ENCODE measurements at places on chromosomes 4 and X.

GRCh38 chr4:26431461-26432180 is 58.7 kb downstream of the CCKAR start:
- no peak for DNase-seq

GRCh38 chr4:157075811-157076577 is at the start of gene GLRB:
TSS of gene GLRB (plus strand) at chr4:157076150. CDS start at chr4:157078025, 1,875 bp downstream.
- DNase-seq: peak; percentile 38

- no peak for DNase-seq
Observed at GRCh38 chrX:29940750-29941149, 274.6 kb upstream of the MAGEB2 start.

DNA sequence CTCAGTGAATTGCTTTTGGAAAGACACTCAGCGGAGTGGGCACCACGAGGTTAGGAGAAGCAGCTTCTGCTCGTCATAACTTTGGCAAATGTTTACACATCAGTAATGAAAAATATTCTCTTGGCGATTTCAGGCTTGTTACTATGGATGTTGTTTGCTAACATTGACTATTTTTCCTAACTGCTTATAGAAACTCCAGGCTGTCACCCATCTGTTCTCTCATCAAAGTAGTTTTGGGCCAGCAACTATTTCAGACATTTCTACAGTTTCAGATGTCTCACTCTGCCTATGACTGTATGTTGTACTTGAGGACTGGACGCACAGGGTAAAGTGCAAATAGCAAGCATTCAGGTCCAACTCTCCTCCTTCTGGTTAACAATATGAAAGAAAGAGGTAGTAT is 346.7 kb downstream of the TRIML1 start:
- no peak for DNase-seq

GRCh38 chr4:184804621-184805020 is 21.1 kb downstream of the ACSL1 start:
- no peak for DNase-seq

- DNase-seq: no peak
Observed at GRCh38 chr4:54661169-54661568, 3.4 kb downstream of the KIT start.

DNA sequence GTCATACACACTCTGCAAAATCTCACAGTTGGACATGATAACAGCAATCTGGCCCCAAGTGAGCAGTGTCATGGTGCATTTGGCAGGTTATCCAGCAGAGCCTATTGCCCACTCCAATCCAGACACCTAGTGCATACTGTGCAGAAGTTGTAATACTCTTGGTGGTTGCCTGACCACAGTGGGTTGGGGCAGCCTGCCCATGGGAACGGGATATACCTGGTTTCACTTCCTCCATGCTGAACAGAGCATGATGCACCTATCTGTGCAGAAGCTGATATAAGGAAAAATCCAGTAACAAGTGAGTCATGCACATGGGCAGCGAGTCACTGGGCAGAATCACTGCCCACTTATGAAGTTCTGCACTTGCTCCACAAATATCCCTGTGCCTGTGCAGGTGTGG is 105.3 kb upstream of the IGSF1 start:
- no peak for DNase-seq

- no peak for DNase-seq
Observed at GRCh38 chr4:93355411-93355810, 473.1 kb upstream of the ATOH1 start.

GRCh38 chr4:79502081-79502480 is 94.1 kb upstream of the GK2 start:
- DNase-seq: no peak

DNA sequence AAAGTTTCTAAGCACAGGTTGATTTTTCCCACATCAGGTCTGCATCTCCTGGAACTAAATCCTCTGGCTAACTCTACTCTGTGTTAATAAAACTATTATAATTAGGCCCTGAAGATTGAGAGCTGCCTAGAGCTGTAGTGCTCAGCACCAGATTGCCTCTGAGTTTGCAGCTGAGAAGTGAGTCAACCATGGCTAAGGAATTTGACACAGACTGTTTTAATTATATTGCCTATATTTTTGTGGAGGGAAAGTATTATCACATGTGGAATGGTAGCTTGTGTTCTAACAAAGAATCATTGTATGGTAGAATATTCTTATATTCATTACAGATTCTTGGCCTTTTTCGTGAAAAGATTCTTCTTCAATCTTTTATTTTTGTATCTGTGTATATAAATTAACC is 1907.6 kb upstream of the TENM3 start:
- DNase-seq: no peak

- no peak for DNase-seq
Observed at GRCh38 chrX:97843200-97843811, 959.6 kb downstream of the RPA4 start.

GRCh38 chr4:14582677-14583076 is 419.6 kb upstream of the CPEB2 start:
- DNase-seq: no peak

- peak; percentile 30 for DNase-seq
Observed at GRCh38 chr4:78661921-78662521, 110.5 kb downstream of the ANXA3 start.

GRCh38 chr4:182286035-182286434 is 42.8 kb downstream of the TENM3 start:
- no peak for DNase-seq

GRCh38 chr4:18390655-18391353 is 369.2 kb upstream of the LCORL start:
- DNase-seq: no peak

DNA sequence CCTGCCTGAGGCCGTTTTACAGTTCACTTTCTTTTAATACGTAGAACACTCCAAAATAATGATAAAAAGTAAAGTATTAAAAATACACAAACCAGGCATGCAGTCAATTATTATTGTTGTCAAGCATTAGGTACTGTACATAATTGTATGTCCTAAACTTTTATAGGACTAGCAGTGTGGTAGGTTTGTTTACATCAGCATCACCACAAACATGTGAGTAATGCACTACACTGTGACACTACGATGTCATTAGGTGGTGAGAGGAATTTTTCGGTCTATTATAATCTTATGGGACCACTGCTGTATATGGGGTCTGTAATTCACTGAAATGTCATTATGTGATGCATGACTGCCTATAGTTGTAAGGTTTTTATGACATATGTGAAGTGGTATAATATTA is 149.5 kb upstream of the SH3RF1 start:
- DNase-seq: no peak

DNA sequence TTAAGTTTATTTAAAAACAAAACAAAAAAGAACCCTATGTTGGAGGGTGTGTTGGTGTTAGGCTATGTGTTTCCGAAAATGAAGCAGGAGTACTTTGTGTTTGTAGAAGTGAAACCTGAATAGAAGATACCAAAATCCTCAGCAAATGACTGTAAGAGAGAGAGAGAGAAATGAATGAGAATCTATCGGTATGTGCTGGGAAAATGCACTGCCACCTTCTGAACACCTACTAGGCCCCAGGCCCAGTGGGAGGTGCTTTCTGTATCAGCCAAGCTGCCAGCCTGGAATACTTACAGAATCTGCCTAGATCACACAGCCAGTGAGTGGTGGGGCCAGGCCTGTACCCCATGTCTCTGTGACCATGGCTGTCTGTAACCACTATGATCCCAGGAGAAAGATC is 14.9 kb upstream of the PIM2 start:
- DNase-seq: no peak

GRCh38 chr4:74934016-74934831 is 1.3 kb downstream of the PARM1 start:
- peak; percentile 39 for DNase-seq

All from Ammon's horn (tissue), 1 donor.